ENCODE measurements at places on chromosomes 16 and 17. TPM values are rescaled to one million over a fixed set of nuclear protein-coding genes. Genes with fewer than 3 reads are reported as not detected.

The TMC7 gene
- total RNA-seq, result 9.1 TPM

The PLEKHM1 gene
- 25.4 TPM for total RNA-seq

The CD300A gene
- total RNA-seq, result not detected

The LRRC37A gene
- total RNA-seq, result 0.81 TPM

The KRTAP17-1 gene
- total RNA-seq, result not detected

The EVI2B gene
- not detected for total RNA-seq

The PABPN1L gene
- total RNA-seq, result not detected

The HEXIM2 gene
- 15.2 TPM for total RNA-seq

The ASGR2 gene
- not detected for total RNA-seq

The CTRB2 gene
- total RNA-seq, result not detected

The TLCD2 gene
- total RNA-seq, result 1.6 TPM

The CIAPIN1 gene
- total RNA-seq, result 76.8 TPM

The IL32 gene
- 29.8 TPM for total RNA-seq

The FOXC2 gene
- total RNA-seq, result 1.8 TPM
